Keratinocyte (primary cell): ENCODE measurements at places on chromosomes 3 and 15. TPM values are rescaled to one million over a fixed set of nuclear protein-coding genes. Genes with fewer than 3 reads are reported as not detected.

DNA sequence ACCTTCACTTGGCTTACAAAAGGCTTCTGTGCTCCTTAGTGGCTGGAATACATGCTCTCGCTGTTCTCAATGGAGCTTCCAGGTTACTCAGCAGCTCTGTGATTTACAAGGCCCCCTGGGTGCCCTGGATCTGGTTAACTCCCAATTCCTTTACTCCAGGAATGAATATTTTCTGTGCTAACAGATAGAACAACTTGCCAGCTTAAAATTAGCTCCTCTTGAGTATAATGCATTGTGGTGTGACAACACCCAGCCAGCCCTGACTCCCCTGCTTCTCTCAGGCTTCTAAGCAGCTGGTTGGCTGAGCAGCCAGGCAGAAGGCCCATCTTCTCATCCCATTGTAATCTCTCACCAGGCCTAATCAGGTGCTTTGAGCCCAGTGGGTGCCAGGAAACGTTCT lies 246.4 kb downstream of the ALCAM start:
- no peak for DNase-seq

- DNase-seq: no peak
Measured at GRCh38 chr15:73600413-73601335, 32.5 kb downstream of the NPTN start.

DNA sequence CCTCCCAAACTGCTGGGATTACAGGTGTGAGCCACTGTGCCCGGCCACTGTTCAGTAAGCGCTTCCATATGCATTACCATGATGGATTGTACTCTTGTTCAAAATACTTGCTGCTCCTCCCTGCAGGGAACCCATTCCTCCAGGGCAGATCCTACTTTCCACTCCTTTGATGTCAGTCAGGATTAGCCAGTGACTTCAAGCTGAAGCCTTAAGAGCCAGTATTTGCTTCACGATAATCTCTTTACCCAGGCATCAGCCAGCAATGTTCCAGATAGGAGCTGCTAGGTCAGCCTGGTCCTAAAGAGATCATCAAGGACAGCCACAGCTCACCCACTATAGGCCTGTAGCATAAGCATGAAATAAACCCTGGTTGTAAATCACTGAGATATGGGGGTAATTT lies 96.5 kb upstream of the UBE2E2 start:
- no peak for DNase-seq

GRCh38 chr3:134809427-134810051 lies 14.5 kb downstream of the EPHB1 start:
- no peak for DNase-seq

GRCh38 chr3:172717493-172718088 lies 6.7 kb upstream of the NCEH1 start:
- no peak for DNase-seq

GRCh38 chr3:46566040-46566641 lies at the start of gene LRRC2:
Gene LRRC2 (minus strand): TSS chr3:46566302. CDS start chr3:46551591, 14,711 bp downstream.
- no peak for DNase-seq

DNA sequence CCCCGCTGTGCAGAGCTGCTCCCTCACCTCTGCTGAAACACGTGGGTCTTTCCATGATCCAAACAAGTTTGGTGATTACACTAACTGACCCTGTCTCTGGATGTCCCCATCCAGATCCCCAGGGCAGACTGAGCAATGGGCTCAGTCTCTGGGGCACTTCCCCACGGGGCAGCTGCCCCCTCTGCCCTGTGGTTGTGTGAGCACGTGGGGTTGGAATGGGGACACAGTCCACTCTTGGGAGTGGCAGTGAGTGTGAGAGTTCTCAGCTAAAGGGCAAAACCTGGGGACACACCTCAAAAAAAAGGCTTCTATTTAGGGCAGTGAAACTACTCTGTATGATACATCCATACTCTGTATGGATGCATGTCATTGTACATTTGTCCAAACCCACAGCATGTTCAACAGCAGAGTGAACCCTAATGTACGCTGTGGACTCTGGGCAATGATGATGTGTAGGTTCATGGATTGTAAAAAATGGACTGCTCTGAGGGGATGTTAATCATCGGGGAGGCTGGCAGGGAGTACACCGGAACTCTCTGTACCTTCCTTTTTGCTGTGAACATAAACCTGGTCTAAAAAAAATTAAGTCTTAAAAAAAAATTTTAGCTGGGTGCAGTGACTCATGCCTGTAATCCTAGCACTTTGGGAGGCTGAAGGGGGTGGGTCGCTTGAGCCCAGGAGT lies 49.9 kb upstream of the BLM start:
- no peak for DNase-seq

DNA sequence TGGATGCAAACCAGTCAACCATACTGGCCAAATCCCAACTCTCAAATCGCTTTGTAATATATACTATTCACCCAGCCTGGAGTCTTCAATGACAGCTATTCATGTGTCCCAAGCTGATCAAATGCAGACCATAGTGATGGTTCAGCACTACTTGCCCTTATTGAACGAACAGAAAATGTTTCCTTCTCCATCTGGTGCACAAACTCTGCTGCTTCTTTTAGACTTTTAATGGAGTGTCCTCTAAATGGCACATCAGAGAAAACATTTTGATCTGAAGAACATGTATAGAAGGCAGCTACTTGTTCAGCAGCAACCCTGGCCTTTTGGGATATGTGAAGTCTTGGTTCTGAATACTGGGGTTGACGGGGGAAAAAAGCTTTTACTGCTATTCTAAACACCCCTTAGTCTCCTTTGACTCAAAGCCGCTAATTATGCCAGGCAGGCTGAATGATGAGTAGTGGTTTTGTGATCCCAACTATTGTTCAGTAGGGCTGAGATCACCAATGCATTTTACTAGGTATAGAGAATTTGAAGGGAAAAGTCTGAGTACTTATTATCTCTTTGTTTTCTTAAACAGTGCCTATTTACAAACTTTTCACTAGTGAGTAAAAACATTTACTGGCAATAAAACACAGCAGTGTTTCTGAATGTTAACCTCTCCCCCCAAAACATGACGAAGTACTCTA lies 781.2 kb downstream of the ROBO1 start:
- DNase-seq: no peak

- no peak for DNase-seq
Measured at GRCh38 chr3:16912400-16913263, 27.9 kb downstream of the PLCL2 start.

DNA sequence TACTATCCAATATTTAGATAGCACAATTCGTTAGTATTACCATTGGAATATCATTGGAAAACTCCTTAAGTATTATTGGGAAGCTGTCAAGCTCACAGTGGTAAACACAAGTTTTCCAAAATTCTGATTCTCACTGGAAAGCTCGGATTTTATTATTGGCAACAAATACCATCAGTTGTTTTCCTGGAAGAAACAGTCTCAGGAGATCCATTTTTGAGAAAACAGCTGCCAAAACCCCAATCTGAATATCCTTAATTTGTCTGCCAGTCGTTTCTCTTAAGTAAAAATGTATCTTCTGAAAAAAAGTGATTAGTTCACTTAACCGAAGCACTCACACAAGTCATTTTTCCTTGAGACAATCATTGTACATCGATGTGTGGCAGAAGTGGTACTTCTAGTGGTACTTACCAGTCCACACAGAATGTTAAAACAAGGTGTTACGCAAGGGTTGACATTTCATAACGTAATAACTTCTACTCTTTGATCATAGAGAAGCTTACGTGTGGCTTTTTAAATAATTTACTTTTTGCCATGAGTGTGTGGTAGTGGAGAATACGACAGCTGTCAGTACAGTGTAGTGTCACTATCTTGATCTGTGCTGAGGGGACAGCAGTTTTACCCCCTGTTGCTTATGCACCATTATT lies 74.9 kb downstream of the FAM43A start:
- DNase-seq: no peak

DNA sequence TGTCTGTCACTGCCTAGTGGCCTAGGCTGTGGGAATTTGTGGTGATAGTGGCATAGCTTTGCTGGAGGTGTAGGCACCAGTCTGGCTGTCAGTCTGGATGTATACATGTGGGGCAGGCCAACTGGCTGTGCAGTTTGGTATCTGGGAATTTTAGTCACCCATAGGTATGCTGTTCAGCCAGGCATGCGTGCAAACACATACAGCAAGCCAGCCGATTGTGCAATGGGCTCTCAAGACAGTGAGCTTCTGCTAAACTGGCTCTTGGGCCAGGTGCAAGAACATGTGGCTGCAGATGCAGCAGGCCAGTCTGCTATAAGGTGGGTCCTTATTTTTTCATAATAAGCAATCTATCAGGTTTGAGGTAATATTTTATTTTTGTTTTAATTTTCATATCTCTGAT lies 87.1 kb upstream of the PLSCR5 start:
- no peak for DNase-seq

Gene SLC2A2
- polyA plus RNA-seq: not detected in 3 replicates

Gene MUC4
- polyA plus RNA-seq: not detected in 3 replicates

Gene PTH1R
- polyA plus RNA-seq: not detected in 3 replicates

Gene TM4SF1
- 274 to 375 TPM (median 323 TPM) in 3 replicates for polyA plus RNA-seq

Gene KLF13
- 42.4 to 66.7 TPM (median 59.8 TPM) in 3 replicates for polyA plus RNA-seq

Gene EPHA6
- polyA plus RNA-seq: not detected in 3 replicates

Gene CCDC39
- polyA plus RNA-seq: not detected in 3 replicates
